ENCODE measurements at places on chromosomes 13 and 19.

DNA sequence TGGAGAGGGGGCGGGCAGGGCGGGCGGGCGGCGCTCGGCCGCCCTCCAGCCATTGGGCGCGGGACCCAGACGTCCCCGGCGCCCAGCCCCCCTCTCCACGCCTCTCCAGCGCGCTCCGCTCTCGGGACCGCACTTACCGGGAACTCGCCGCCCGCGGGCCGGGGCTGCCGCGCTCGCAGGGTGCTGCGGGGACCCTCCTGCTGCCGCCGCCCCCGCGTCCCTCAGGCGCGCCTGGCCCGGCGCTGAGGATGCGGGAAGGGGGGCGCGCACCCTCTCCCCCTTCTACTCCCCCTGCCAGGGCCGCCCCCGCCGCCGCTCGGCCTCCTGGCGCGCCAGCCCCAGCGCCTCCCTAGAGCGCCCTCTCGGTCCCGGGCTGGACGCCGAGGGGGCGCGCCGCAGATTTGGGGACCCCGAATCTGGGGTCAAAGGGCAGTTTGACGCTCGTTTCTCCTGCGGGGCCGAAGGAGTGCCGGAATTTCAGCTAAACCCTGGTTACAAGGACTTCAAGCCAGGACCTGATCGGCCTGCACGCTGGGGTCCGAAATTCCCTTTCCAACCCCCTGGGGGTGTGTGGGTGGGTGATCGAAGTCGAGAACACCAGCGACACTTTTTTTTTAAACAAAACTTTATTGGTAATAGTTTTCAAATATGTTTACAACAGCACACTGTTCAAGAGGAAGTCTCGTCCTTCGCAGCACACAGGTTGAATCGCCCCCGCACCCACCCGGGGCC, 696 bp upstream of the SAMD1 start:
- DNase-seq, result no peak

DNA sequence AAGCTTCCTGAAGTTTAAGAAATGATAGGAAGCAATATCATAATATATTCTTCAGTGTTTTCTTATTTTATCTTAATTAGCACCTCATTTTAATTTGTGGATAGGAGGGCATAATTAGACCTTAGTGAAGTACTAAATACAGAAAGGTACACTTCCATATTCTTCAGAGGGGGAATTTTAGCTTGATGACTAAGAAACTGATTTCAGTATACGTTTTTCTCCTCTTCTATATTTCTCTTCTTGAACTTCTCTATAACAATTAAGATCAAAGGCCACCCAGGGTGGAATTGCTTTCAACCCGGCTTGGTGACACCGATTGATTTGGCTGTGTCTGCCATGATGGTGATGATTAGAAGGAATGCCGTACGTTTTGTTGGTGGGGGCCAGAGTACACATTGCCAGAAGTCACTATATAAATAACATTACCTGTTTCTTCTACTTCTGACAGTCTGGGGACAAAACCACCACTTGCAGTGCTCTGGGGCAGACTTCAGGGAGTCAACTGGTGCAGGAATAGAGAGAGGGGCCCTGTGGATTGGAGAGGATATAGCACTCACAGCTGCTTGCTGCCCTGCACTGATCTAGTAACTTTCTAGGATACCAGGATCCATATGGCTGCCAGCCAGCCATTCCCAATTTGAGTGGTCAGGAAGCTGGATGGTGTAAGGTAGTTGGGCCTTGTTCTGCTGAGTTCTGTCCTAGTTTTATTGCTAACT, 73.8 kb downstream of the SPATA13 start:
- DNase-seq, result no peak

GRCh38 chr19:2483084-2483483, 7.2 kb downstream of the GADD45B start:
- DNase-seq, result no peak

DNA sequence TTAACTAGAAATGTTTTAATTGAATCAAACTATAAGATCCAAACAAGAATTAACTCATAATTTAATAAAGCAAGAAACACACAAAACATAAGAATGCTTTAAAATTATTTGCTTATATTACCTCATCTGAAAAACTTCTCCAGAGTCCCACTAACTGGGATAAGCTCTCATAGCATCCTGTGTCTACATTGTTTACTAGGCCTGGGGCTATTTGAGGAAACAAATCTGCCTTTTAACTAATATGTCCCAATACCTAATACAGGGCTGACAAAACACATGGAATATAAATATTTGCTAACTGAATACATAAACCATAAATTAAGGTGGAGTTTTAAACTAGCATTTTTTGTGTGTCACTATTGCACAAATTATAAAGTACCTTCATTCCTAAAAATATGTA, 1399.8 kb upstream of the SLC10A2 start:
- no peak for DNase-seq

DNA sequence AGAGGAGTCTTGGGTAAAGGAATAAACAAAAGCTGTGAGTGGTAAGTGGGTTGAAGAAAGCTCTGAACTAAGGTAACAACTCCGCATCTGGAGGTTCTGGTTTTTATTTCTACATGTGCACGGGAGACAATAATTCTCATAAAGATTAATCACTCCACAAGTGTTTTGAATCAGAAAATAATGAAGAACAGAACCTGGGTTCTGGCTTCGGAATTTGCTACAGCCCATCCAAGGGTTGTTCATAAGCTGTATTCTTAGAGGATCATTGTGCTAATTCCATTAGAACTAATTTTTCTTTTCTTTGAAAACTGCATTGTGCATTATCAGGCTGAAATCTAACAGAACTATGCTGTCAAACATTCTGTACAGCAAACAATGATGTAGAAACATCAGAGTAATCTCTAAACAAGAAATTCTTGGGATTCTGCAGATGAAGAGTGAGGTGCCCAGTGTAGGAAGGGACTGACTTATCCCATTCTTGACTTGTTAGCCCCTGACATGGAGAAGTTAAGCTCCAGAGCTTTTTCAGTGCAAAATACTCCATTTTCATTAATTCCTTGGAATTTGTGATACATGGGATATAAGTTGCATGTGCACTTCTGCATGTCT, 368.2 kb downstream of the COG6 start:
- no peak for DNase-seq

GRCh38 chr19:12947702-12948611, 2.3 kb downstream of the RAD23A start:
- DNase-seq, result no peak

DNA sequence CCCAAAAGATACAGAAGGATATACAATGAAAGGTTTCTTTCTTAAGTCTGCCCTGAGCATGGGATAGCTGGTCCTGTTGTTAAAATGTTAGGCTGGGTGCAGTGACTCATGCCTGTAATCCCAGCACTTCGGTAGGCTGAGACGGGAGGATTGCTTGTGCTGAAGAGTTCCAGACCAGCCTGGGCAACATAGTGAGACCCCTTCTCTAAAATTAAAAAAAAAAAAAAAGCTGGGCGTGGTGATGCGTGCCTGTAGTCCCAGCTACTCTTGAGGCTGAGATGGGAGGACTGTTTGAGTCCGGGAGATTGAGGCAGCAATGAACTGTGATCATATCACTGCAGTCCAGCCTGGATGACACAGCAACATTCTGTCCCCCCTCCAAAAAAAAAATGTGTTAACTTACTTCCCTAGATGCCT, 52.5 kb upstream of the SHKBP1 start:
- DNase-seq, result no peak

DNA sequence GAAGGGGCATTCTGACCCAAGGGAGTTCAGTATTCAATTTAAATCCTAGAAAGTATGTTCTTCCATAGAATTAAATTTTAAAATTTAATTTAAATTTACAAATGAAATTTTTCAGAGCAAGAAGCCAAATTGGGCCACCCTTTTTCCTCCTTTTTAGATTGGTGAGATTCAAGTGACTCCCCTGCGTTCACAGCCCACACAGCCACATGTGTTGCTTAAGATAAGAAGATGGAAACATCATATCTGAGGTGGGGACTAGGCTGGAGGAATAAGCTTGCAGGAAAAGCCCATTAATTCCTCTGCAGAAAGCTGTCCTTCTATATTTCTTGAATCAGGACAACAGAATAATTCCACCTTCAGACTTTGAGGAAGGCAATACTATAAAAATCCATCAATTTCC, 392.7 kb upstream of the ZNF507 start:
- no peak for DNase-seq

- no peak for DNase-seq
These were observed 151.9 kb downstream of the PTPRS start for GRCh38 chr19:5188548-5189317.

DNA sequence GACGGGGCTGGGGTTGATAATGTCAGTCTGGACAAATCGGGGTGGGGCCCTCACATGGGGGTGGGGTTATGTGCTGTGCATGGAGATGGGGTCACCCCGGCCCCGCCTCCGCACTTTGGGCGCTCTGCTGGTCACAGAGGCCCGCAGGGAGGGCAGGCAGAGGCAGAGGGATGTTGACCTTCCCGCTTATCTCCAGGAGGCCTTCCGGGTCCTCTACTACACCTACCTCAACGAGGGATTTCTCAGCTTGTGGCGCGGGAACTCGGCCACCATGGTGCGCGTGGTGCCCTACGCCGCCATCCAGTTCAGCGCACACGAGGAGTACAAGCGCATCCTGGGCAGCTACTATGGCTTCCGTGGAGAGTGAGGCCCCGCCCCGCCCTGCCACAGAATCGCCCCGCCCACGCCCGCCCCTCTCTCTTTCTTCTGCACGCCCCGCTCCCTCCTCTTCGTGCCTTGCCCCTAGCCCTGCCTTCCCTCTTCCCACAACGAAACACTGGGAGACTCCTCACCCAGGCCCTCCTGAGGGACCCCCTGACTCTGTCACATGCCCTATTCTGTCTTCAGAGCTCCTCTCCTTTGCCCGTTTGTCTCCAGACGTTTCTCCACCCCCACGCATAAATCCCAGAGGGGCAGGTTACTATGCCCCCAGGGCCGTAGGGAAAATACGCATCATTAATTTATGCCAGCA, 32.8 kb downstream of the TMEM161A start:
- no peak for DNase-seq

GRCh38 chr13:97344265-97345175, 89.4 kb upstream of the RAP2A start:
- DNase-seq, result no peak

- no peak for DNase-seq
These were observed 380.6 kb downstream of the LIG4 start for GRCh38 chr13:107834717-107835116.

GRCh38 chr19:35346193-35347052, 1.3 kb upstream of the FFAR1 start:
- no peak for DNase-seq

DNA sequence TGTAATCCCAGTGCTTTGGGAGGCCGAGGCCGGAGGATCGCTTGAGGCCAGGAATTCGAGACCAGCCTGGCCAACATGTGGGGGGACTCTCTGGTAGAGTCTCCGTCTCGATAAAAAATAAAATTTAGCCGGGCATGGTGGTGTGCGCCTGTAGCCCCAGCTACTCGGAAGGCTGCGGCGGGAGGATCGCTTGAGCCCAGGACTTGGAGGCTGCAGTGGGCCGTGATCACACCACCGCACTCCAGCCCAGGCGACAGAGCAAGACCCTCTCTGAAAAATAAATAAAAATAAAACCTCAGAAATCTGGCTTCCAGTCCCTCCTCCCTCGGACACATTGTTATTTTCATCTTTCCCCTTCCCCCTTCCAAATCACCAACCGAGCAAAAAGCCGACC, 332 bp downstream of the IRGQ start:
- no peak for DNase-seq

DNA sequence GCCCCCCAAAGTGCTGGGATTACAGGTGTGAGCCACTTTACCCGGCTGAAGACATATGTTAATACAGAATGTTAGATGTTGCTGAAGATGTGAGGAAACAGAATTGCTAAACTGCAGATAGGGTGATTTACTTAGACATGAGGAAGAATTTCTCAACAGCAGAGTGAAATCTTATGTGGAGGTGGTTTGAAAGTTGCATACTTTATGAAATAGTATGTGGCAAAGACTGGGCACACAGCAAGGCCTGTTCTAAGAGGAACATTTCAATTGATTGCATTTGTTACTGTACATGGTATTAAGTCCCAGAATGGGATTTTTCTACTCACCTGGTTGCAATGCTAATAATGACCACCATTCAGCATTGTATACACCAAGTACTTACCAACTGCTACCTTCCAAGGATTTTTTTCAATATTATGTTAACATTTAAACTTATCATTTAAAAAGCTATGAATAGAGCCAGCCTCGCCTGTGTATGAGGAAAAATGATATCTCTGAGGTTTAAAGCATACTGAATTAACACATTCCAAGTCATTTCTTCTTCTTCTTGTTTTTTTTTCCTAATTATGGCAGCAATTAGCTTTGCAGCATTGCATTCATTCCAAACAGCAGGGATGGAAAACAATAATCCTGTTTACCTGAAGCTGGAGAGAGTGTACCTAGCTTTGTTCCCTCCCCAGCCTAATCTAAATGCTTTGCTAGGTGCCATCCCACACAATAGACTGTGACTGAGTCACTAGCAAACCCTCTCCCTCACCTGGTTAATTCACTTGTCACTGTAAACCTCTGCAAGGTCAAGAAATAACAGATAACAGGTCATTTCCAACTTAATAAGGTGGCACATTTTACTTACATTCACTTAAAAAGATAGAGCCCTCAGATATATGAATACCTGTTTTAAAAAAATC, 19.4 kb upstream of the KLF5 start:
- DNase-seq, result no peak

- no peak for DNase-seq
These were observed 75.3 kb upstream of the SERP2 start for GRCh38 chr13:44298314-44298713.

GRCh38 chr19:33522371-33522662, 726 bp upstream of the PEPD start:
- no peak for DNase-seq

DNA sequence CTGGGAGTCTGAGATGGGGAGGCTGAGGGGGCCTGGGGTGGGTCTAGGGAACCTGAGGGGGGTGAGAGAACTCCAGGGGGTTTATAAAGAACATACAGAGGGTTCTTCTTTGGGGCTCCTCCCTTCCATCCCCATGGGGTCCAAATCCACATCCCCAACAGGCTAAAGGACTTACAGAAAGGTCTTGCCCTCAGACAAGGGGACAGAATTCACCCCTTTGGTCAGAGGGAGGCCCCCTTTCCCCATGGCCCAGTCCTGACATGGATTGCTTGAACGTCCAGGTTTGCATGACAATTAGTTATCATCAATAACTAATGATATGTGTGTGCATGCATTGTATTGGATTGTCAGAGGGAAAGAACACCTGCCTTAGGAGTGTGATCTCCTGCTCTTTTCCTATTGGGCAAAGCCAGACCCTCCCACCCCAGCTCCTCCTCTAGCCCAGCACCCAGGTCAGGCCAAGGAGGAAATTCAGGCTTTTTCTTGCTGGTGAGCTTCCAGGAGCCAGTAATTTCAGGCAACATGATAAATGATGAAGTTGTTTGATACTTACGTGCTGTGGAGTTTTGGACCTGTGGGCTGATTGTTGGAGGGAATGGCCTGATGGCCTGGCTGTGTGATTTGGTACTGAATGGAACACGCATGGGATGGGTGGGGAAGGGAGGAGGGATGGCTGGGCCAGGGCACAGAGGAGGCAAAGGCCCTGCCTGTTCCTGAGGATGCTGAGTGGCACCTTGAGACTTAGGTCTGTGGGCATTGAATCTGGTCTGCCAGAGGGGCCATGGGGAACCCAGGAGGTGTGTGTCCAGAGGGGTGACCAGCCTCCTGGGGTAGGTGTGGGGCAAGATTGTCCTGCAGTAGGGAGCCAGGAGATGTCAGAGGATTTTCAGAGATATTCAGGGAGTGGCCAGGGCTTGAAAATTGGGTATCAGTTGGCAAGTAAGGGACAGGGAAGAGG, 1.1 kb downstream of the KLHL26 start:
- DNase-seq, result no peak

Measured in cortex of kidney (tissue), 1 donor.